ENCODE measurements at places on chromosomes 16 and 17.
A peak's percentile ranks its signal among the peaks of the same experiment; 100 is the strongest.

DNA sequence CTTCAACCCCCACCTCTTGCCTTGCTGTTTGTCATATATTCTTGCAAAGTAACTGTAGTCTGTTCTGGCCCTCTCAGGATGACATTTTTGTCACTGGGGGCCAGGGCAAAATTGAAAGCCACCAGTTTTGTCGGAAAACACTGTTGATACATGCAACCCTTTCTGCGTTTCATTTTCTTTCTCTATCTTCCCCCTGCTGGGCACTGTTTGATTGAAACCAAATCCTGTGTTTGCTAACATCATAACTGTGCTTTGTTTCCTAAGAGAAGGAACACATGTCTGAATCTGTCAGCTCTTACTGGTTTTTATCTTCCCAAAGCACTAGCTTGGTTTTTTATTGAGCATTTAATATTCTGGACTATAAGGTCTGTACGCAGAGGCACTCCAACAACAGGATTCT, 11.7 kb upstream of the CPPED1 start:
- DNase-seq, result peak; percentile 9

DNA sequence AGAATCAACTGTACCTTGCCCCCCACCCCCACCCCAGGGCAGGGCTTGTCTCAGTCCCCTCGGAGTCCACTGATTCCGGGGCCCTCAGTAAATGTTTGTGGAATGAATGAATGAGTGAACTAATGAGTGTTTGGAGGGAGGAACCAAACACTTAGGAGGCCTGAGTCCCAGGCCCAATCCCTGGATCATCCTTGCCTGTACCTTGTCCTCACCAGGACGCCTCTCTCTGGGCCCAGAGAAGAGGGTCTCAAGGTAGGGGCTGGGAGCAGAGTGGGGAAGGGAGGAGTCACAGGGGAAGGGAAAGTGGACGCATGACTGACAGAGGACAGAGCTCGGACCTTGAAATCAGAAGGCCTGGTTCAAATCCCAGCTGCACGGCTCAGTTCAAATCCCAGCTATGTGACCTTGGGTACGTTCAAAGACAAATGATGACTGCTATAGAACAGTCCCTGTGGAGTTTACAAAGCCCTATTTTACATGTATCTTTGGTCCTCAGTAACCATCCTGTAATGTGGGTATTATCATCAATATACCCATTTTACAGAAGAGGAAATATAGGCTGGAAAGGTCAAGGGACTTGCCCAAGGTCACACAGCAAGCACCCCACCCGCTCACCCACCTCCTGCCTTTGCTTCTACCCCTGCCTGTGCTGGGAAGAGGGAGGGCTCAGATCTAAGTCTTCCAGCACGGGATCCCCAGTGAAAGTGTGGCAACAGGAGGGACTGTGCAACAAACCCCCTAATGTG, 18.3 kb downstream of the SLC4A1 start:
- DNase-seq, result no peak

DNA sequence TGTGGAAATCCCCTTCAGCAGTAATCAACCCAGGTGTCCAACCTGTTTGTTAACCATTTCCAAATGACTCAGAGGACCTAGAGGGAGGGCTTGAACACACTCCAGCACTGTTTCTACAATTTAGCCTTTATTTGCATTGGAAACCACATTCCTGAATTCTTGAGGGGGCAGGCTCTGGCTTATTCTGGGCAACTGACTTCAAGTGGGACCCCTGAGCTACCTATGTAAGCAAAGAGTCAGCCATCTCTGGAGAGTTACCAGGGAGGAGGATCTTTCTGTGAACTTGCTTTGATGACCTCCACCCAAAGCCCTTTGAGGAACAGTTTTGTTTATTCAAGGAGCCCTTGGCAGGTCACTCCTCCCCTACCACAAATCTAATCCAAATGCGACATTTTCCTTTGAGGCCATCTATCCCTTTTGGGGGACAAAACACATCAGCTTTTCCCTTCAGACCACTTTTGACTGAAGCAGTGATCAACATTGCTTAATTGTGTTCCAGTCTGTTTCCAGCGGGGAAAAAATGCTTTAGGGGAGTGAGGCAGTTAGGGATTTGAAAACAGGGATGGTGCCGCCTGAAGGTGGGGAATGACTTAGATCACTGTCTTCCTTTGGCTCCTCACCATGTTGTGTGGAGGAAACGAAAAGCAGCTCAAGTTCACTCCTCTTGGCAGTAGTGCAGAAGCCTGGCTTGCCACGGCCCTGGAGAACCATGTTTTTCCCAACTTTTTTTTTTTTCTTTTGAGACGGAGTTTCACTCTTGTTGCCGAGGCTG, 46.2 kb downstream of the TUBD1 start:
- DNase-seq, result peak; percentile 29

DNA sequence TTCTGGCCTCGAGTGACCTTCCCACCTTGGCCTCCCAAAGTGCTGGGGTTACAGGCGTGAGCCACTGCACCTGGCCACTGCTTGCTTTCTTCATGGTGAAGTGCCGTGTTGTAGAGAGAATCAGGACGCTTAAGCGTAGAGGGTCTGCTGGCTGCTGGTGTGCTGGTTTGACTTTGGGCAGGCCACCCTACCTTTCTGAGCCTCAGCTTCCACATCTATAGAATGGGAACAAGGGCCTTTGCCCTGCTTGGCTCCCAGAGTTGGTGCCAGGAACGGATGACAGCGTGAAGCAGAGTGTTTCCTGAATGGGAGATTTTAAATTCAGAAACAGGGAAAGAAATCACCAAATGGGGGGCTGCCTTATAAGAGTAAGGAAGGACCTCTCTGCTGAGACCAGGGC, 60.9 kb downstream of the NKD1 start:
- no peak for DNase-seq

DNA sequence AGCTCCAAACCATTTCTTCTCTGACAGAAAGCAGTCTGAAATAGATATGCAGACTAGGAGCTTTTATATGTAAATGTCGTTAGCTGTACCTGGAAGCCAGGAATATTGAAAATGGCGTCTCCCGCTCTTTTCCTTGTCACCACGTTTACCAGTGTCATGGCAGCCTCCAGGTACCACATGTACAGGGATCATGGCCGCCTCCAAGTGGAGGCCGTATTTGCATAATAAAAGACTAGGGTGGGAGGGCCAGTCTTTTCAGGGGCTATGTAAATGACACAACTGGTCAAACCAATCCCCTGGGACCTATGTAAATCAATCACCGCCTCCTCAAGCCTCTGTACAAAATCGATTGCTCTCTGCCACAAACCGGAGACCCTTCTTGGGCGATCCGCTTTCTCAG, 54.3 kb downstream of the MYOCD start:
- DNase-seq, result no peak

DNA sequence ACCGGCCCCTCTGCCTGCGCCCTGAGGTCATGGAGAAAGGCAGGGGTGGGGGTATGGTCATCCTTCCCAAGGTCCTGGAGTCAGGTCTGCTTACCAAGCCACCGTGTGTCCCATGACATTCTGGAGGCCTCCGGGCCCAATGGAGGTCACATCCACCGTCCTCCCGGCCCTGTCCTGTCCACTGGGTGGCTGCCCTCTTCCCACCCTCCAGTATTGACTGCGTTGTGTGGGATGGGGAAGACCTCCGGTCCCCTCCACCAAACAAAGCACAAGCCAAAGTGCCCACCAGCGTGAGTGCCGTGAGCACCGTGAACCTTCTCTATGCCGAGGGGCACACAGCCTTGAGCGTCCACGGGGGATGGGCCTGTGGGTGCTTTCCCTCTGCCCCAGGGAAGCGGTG, 37.2 kb downstream of the LMF1 start:
- DNase-seq, result no peak

DNA sequence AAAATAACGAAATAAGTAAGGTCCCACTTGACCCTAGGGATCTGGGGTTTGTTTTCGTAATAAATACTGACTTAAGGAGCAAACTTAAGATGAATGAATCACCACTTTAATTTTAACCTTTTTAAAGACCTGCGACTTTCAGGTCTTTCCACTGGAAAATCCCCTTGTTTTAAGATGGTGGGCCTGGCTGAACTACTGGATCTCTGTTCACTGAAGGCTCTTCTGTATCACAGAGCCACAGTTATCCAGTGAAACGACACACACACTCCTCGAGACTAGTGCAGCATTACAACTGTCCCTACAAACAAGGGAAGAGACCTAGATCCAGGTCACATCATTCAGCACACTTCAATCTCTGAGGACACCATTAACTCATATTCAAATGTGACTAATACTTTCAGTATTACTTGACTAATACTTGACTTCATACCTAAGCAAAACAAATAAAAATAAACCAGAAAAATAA, 299.0 kb downstream of the CEP112 start:
- DNase-seq, result no peak

- no peak for DNase-seq
Observed at GRCh38 chr17:49993423-49994060, 1.5 kb downstream of the DLX3 start.

- peak; percentile 99 for DNase-seq
Observed at GRCh38 chr17:49414622-49415350, at the start of gene PHB1. PHB1 (minus strand) TSS chr17:49414882; CDS start chr17:49413264, 1,618 bp downstream.

- DNase-seq, result no peak
Observed at GRCh38 chr17:39271546-39271945, 45.8 kb upstream of the STAC2 start.

- DNase-seq, result peak; percentile 16
Observed at GRCh38 chr16:54926166-54926838, 4.4 kb upstream of the IRX5 start.

DNA sequence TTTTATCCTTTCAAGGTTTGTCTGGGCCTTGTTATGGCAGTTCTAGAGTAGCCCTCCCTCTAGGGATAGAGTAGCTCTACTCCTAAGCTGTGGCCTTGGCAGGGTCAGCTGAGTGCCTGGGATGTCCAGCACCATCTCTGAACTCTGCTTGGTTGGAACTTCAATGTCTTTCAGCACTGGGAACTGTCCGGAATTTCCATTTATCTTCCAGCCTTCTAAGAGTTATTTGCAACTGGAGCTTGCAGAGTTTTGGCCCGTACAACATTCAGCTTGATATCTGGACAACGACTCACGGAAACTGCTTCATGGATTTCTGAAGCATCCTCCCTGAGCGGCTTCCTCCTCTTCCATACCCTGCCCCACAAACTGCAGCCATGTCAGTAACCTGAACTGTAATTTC, 22.9 kb downstream of the MMD start:
- DNase-seq, result no peak

GRCh38 chr17:45993962-45994627, 5.0 kb upstream of the STH start:
- peak; percentile 41 for DNase-seq

- DNase-seq, result no peak
Observed at GRCh38 chr17:9443811-9444210, 131.8 kb downstream of the STX8 start.

DNA sequence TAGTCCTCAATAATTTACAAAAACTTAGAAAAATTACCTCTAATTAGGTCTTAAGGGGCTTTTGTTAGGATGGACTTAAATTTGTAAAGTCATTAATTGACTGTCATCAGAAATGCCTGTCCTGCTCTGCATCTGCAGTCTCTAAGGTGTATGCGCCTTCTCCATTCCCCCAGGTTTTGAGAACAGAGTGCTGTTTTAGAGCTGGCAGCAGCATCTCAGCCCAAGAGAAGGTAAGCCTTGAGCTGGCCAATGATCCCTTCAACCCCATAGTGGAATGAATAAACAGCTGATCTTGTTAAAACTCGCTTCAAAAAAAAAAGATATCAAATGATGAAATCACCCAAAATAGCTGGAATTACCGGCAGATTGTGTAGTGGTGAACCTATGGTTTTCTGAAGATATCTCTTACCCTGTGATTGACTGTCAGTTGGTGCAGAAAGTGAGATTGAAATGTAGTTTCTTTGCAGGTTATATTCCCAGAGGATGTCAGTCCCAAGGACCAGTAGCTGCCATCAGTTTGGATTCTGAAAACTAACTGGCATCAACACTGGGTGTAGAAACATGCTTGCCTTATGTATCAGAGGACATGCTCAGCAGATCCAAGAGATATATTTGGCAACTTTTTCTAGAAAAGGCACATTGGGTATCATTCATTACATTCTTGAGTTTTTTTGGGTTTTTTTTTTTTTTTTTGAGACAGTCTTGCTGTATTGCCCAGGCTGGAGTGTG, 25.7 kb downstream of the TRPV2 start:
- no peak for DNase-seq

GRCh38 chr17:38328620-38329019, 15.1 kb downstream of the GPR179 start:
- no peak for DNase-seq

DNA sequence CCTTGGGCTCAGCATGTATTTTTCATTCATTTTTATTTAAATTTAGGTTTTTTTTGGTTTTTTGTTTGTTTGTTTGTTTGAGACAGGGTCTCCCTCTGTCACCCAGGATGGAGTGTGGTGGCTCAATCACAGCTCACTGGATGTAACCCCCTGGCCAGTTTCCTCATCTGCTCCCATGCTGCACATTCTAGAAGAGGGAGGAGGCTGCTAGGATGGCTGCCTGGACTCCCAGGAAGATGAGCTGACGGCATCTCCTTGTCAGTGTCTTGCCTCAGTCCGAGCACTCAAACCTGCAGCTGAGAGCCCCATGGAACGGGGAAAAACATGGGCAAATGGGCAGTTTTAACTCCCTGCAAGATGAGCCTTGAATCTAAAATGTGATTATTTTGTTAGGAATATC, 7.5 kb downstream of the MEAK7 start:
- DNase-seq, result no peak

- DNase-seq, result no peak
Observed at GRCh38 chr16:85377388-85378144, 235.6 kb upstream of the GSE1 start.

DNA sequence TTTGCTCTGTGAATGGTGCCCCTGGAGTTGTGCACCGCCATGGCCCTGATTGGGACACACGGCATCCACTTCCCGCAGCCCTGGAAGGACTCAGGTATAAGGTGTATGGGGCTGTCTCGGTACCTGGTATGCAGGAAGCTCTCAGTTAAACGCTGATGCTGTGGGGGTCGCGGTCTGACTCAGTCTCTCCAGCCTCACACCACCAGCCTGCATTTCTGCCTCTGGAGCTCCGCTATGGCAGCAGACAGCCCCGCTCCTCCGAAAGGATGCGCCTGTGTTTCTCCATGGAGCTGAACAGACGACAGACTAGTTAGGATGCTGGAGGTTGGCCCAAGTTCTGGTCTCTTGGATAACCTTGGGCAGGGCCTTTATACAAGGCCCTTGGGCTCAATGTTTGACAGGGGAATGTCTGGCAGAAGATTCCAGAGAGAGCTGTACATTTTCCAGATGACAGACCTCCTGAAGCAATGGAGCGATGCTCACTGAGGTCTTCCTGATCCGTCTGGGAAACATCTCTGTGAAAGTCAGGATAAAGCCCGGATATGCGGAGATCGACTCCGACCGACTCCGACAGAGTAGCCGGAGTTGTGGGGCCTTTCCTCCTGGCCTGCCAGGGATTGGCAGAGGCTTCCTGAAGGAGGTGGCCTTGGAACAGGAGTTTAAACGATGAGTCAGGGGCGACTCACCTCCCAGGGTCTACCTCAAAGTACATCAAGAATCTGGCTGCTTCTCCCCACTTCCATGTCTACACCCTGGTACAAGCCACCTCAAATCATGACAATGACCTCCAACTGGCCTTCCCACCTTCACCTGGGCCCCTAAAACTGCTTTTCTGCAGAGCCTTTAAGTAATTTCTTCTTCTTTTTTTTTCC, 21.9 kb upstream of the BCAR1 start:
- DNase-seq, result no peak

GRCh38 chr17:17682293-17682736, 1.1 kb downstream of the RAI1 start:
- no peak for DNase-seq

Data from NCI-H1092 treated with DMSO at 0.1 percent for 48 hours (cell line).